ENCODE measurements at places on chromosomes 13 and 19.

DNA sequence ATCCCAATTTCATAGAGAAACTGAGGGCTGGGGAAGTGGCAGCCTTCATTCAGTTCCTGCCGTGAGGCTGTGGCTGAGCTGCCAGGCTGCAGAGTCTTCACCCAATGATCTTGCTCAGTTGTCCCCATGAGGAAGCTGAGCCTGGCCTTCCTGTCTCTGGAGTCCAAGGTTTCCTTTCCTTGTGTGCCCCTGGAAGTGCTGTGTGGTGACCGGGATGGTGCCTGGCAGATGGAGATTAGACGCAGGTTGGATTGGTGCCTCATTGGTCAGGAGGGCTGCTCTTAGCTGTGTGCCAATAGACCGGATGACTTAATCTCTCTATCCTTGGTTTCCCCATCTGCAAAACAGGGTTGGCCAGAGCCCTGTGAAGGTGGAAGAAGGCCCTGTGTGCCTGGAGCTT is 24.6 kb downstream of the DNM2 start:
- DNase-seq = no peak

- DNase-seq = no peak
These were observed 18.8 kb upstream of the RANBP3 start for GRCh38 chr19:5996623-5997320.

GRCh38 chr19:16200038-16201010 is 2.6 kb downstream of the AP1M1 start:
- DNase-seq = no peak

GRCh38 chr13:98133946-98134345 is 8.9 kb upstream of the FARP1 start:
- no peak for DNase-seq

- DNase-seq = no peak
These were observed 93.9 kb downstream of the LIG4 start for GRCh38 chr13:108121406-108121805.

- no peak for DNase-seq
These were observed 8.0 kb downstream of the SGTA start for GRCh38 chr19:2774953-2775555.

- no peak for DNase-seq
These were observed 5.4 kb downstream of the DIAPH3 start for GRCh38 chr13:60158321-60158801.

- no peak for DNase-seq
These were observed 123.0 kb downstream of the KDM4B start for GRCh38 chr19:5091684-5092480.

DNA sequence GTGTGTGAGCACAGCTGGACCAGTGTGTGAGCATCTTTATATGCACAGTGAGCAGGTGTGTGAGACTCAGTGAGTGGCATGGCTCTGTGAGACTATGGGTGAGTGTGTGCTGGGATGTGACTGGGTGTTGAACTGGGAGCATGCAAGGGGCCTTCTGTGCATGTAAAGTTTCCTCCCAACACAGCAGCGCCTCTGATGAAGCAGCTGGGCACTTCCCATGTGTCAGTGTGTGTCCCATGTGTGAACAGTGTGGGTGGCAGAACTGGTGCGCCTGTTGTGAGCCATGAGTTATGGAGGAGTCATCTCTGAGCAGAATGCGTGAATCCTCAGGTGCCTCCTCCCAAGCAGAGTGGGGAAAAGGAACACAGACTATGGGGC is 24.1 kb downstream of the LGALS16 start:
- no peak for DNase-seq

Measured in stimulated activated naive CD4-positive, alpha-beta T cell (primary cell).